ENCODE measurements at places on chromosomes 3 and 15.

- DNase-seq, result no peak
Measured at GRCh38 chr3:135034291-135034768, 239.3 kb downstream of the EPHB1 start.

DNA sequence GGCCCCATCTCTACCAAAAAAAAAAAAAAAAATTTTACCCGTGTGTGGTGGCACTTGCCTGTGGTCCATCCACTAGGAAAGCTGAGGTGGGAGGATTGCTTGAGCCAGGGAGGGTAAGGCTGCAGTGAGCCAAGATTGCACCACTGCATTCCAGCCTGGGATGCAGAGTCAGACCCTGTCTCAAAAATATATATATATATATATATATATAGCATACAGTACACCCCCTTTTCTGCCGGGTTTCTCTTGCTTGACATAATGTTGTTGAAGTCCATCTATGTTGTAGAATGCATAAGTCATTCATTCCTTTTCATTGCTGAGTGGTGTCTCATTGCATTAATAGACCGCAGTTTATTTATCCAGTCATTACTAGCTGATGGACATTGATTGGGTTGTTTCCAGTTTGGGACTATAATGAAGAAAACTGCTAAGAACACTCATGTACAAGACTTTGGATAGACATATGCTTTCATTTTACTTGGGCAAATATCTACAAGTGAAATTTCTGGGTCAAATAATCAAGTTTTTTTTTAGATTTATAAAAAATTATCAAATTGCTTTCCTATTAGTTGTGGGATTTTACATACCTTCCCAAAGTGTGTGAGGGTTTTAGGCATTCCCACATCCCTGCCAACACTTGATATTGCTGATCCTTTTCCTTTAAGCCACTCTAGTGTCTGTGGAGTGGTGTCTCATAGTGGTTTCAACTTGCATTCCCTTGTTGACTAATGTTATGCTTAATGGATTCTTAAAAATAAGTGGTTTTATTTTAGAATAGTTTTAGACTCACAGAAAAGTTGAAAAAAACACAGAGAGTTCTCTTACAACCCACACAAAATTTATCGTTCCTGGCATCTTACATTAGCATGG, 2.1 kb upstream of the PRR20G start:
- no peak for DNase-seq

GRCh38 chr3:152196782-152197181, 71.9 kb upstream of the MBNL1 start:
- DNase-seq, result no peak

GRCh38 chr15:83571820-83572707, 81.9 kb upstream of the ADAMTSL3 start:
- no peak for DNase-seq

GRCh38 chr15:99137111-99137546, 32.2 kb downstream of the SYNM start:
- DNase-seq, result no peak

- no peak for DNase-seq
Measured at GRCh38 chr3:37953226-37953625, 37.4 kb upstream of the VILL start.

DNA sequence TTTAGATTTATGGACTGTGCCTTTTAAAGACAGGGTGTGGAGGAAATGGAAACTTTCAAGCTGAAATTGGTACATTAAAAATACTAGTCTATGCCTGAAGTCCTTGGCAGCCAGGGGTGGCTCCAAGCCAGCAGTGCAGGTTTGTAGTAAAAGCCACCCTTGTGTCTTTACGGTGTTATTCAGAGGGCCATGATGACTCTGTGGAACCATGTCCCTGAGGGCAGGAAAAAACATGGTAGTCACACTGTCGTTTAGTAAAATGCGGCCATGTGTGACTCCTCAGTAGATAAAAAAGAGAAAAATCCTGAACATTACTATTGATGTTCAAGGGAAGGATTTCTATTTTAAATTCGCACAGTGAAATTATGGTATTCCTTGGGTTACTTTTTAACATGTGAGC, 2.7 kb downstream of the FAN1 start:
- DNase-seq, result no peak

- peak; percentile 29 for DNase-seq
Measured at GRCh38 chr3:131361464-131362421, 19.8 kb upstream of the NUDT16 start.

- no peak for DNase-seq
Measured at GRCh38 chr3:76643623-76644304, 396.1 kb upstream of the ROBO2 start.

GRCh38 chr3:106629215-106629832, 747.9 kb upstream of the CCDC54 start:
- no peak for DNase-seq
